Activated T-helper 1 cell treated with Interleukin-2 at 50 U/mL for 16 hours (primary cell): ENCODE measurements at places on chromosomes 4 and X.

GRCh38 chr4:24772061-24772705, 23.2 kb upstream of the SOD3 start:
- no peak for DNase-seq

DNA sequence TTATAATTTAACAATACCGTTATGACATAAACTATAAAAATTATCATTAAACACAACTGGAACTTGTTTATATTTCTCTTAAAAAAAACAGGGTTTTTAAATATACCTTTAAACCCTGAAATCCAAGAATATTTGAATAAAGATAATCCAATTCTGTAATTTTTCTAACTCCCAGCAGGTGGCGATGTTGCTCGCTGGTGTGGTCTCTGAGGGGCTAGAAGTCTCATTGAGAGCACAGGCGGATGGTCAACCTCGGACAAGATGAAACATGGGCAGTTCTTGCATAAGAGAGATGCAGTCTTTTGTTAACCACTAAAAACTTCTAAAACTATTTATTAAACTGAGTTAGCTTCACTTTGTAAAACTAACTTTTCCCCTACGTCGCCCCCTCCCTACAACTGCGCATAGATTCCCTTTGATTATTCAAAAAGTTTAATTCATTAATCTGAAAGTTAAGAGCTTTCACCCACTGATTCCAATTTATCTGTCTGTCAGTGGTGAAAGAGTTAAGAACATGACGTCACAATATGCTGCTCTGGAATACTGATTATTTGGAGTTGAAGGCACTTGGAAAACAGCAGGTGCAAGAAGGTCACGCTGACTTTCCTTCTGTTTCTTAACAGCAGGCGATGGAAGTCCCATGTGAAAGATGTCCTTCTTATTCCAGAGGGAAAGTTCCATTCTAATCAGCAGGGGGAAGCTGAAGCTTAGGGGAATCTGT, 29.5 kb downstream of the DMP1 start:
- DNase-seq, result no peak

DNA sequence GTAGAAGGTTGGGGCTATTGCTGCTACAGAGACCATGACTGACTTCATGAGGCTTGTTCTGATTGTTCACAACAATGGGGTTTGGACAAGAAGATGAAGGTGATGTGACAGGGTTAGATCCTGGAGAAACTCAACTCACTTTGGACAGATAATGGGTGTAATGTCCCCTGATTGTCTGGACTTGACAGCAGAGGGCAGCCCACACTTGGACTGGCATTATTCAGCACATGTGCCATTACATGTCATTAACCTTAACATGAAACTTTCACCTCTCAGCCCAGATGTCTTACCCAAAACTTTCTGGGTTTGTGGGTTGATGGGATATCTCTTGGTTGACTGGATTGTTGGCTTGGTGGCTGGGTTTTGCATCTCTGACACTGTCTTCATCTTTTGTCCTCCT, 101.5 kb downstream of the MXRA5 start:
- DNase-seq, result no peak

DNA sequence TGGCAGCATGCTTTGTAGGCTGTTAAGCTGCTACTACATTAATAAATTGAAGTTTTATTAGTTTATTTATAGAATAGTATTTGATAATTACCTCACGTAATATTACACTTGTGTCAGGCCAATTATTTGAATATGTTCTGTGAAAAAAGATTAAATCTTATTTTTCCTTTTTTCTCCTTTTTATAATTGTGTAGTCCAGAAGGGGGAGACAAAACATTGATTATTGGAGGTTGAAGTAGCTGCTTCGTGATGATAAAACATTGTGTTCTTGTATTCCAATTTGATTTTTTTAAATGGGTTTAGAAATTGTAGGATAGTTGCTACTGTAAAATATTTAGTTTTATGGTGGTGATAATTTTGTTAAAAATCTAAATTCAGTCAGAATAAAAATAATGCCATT, 85.7 kb downstream of the DIAPH2 start:
- DNase-seq, result no peak

GRCh38 chrX:153342762-153343558, 9.0 kb downstream of the ZNF275 start:
- DNase-seq, result no peak

DNA sequence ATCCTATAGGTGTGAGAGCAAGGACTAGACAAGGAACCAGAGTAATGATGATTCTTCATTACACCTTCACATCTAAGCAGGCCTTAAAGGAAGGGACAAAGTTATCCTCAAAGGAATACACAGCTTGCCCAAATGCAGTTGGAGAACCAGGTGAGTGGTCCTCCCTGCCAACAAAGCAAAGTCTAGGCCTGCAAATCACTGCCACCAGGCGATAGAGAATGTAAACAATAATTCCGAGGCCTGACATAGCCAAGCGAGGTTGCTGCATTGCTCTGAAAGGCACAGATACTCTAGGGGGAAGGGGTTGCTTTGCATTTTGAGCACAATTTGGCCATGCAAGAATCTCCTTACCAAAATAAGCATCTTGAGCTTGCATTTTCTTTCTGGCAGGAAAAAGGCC, 178.2 kb upstream of the FAT1 start:
- DNase-seq, result no peak

- DNase-seq, result no peak
These were observed 51.5 kb upstream of the ETNPPL start for GRCh38 chr4:108814326-108814725.

- DNase-seq, result no peak
These were observed 26.6 kb downstream of the SNX25 start for GRCh38 chr4:185235843-185236503.

DNA sequence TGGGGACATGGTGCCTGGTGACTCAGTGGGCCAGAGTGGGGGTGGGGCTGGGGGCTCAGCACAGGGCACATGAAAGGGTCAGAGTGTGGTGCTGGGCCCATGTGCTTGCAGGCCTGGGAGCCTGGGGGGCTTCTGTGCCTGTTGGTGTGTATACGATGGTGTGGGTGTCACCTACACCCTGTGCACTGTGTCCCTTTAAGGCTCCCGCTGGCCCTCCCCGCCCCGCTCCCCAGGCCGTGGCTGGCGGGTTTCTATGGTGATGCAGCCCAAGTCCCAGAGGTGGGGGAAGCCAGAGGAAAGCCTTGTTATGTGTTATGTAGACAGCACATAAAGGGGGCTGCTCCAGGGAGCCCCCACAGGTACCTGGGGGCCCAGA, 5.5 kb downstream of the L1CAM start:
- DNase-seq, result no peak

DNA sequence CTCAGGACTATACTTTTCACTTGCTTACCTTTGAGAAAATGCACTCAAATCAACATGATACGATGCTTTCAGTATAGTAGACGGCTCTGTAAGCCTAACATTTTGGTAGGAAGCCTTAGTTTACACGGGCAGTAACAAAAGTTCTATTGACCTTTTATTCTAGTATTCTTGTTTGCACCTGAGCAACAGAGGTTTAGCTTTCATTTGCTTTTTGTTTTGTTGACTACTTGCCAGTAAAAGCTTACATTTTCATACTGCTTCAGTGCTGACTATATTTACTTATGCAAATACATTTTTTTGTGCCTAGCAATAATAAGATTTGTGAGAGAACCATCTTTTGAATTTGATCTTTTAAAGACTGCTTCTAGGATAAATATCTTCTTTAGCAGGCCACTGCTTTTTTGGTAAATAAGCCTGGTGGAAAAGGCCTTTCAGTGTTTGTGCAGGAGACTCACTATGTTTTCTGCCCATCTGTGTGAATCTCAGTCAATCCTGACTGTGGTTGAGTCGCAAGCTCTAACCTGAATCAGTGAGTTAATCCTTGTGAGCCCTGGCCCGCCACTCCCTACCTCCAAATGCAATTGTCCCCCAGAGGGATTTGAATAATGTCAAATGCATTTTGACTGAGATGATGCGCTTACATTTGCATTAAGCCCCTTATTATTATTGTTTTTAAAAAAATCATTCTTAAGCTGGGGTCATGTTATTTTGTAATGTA, 21.9 kb downstream of the FHIP1A start:
- no peak for DNase-seq

DNA sequence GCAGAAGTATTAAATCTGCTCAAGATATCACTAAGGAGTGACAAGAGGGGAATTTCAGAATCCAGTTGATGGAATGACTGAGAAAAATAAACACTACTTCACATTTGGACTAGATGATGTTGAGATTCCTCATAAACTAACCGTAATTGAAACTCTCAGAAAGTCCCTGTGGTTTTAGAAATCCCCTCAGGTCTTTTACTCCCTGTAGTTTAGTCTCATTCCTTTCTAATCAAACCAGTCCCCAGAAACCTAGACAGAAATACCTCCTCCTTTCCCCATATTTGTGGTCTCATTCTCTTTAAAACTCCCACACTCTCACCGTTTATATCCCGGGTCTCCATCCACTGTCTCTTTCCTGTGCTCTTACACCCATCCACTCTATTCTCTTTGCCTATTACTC, 15.0 kb upstream of the TLR1 start:
- no peak for DNase-seq

- DNase-seq, result no peak
These were observed 157.0 kb upstream of the TLL1 start for GRCh38 chr4:165715989-165716388.

DNA sequence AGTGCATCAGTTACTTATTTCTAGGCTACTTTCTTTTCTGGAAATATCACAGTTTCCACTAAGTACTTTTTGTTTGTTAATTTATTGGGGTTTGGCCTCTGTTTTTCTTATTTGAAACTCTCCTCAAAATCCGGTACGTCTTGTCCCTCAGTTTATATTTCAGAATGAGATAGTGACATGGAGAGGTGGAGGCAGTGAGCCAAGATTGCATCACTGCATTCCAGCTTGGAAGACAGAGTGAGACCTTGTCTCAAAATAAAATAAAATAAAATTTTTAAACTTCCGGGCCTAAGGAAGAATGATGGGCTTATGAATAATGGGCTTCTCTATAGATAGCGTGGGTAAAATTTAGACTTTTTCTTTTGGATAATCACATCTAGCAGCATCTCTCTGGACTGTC, 567.8 kb downstream of the TRIML1 start:
- DNase-seq, result no peak

GRCh38 chr4:41124916-41125548, 89.3 kb downstream of the APBB2 start:
- DNase-seq, result no peak

- no peak for DNase-seq
These were observed 514.5 kb upstream of the FAM241A start for GRCh38 chr4:111630705-111631104.

- no peak for DNase-seq
These were observed 49.5 kb downstream of the RGS12 start for GRCh38 chr4:3342182-3342854.

- no peak for DNase-seq
These were observed 87.7 kb downstream of the RFC1 start for GRCh38 chr4:39278476-39278875.

GRCh38 chr4:184655889-184656869, 6.6 kb downstream of the PRIMPOL start:
- no peak for DNase-seq
